IPS DF 19.7 (cell line): ENCODE measurements at places on chromosomes 6 and 20.

- DNase-seq, result no peak
Measured at GRCh38 chr6:131982740-131983259, 31.6 kb upstream of the CCN2 start.

- DNase-seq, result no peak
Measured at GRCh38 chr6:69311888-69312287, 484.9 kb downstream of the LMBRD1 start.

- peak; percentile 54 for DNase-seq
Measured at GRCh38 chr6:4957521-4958231, 46.2 kb downstream of the RPP40 start.

- no peak for DNase-seq
Measured at GRCh38 chr20:43916073-43916880, 1.6 kb downstream of the TOX2 start.

DNA sequence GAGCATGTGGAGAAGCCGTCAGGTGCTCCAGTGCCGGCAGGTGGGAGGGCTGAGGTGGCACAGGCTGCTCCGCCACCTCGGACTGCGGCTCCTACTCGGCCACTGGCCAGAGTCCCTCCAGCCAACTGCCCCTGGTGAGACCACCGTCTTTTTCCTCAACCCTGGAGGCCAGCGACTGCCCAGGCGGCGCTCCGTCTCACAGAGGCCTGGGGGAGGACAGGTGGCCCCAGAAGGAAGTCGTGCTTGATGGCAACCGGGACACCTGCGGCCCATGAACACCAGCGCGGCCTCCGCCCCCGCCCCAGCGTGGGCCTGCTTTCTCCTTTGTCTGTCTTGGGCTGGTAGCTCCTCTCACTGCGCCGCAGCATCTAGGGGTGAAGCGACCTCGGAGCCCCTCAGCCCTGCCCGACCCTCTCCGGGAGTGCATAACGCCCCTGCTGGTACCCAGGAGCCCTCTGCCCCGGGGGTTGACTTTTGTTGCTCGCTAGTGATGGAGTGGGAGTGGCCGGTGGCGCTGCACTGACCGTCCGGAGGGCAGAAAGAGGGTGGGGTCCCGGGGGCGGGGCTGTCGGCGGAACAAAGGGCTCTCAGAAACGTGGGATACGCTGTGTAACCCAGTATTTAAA lies 706 bp upstream of the TUBB2B start:
- no peak for DNase-seq
